H9 (cell line): ENCODE measurements at places on chromosomes 5 and 9.

GRCh38 chr9:105608721-105609598, 51.0 kb downstream of the FKTN start:
- no peak for DNase-seq

DNA sequence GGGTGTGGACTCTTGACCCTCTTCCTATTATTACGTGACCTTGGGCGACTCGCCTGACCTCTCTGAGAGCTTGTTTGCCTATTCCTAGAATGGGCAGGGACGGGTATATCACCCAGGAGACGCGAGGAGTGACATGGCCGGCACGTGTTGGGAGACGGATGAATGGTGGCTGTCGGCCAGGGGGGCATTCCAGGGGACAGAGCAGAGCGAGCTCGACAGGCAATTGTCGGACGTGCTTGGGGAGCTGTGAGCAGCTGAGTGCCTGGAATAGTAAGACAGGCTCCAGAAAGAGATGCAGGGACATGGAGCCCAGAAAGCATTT, 29.3 kb upstream of the UNC5A start:
- peak; percentile 20 for DNase-seq

GRCh38 chr5:67094476-67095300, 101.9 kb downstream of the CD180 start:
- DNase-seq: peak; percentile 61

DNA sequence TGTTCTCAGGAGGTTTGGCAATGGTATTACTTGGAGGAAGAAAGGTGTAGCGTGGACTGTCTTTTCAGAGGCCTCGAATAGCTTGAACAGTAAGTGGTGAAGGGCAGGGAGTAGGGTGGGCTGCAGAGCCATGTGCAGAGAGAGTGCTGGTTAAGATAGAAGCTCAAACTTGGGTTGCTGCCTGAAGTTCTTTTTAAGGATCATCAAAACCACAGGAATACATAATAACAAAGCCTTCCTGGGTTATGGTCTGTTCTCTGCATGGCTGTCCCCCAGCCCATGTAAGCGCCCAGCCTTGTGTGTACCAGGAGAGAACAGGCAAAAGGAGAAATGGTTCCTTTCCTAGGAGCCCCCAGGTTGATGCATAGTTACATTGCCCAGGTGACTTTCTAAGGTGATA, 43.9 kb downstream of the RCL1 start:
- DNase-seq: no peak

- DNase-seq: no peak
Observed at GRCh38 chr9:126927419-126927818, 12.8 kb downstream of the RALGPS1 start.

- DNase-seq: peak; percentile 64
Observed at GRCh38 chr5:138354926-138355378, 2.5 kb downstream of the KDM3B start.

DNA sequence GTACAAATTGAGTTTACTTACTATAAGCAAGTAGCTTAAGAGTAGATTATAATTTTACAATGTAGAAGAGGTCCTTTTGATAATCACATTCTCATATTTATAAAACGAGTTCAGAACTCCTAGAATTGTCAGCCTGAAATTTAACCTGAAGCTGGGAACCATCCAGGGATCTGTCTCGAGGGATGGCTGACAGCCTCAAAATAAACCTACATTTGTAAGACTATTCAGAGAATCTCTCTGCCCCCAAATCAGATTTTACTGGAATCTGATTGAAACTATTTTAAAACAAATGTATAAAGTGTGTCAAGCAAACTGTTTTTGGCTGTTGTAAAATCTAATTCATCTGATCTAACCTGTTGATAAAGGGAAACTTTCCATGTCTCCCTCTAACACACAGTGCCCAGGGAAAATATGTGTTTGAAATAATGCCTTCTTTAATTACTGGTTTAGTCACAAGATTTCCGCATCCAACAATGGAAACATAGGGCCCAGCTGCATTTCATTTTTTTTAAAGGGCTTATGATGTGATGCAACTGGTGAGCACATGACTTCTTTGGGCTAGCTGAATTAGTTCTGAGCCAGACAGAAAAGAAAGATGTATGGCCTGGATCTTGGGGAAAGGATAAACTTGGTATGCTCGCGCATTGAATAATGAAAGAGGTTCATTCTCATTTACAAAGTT, 30.3 kb downstream of the SLC25A46 start:
- no peak for DNase-seq

DNA sequence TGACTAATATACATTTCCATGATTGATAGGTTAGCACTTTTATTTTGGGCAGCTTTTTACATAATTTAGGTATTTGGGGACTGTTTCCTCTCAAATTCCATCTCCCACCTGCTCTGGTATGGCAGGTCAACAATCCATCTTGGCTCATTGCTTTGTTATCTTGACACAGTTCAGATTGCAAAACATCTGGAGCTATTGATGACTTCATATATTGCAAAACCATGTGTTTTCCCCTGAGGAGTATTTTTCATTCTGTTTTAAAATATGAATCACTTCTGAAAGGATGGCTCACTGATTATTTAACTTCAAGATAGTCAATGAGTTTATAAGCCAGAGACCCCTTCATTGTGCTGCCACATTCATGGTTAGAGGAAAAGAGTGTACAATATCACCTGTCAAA, 1206.0 kb upstream of the C9orf72 start:
- DNase-seq: no peak

DNA sequence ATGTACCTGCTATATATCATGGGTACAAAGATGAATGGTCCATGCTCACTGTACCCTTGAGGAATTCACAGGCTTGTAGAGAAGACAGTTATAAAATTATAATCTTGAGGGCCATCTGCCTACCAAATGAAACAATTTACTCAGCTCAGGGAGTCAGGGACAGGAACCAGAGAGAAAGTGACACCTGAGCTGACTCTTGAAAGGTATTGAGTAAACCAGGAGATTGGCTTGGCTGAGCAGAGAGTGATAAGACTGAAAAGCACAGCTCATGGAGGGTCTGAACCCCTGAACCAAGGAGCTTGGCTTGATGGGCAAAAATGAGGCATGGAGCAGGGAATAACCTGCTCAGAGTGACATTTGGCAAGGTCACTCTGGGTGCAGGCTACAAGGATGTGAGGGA, 147.3 kb downstream of the FAM114A2 start:
- DNase-seq: no peak

- peak; percentile 37 for DNase-seq
Observed at GRCh38 chr5:38532165-38532669, 24.2 kb downstream of the LIFR start.

- DNase-seq: no peak
Observed at GRCh38 chr5:158375531-158375930, 516.6 kb upstream of the CLINT1 start.

DNA sequence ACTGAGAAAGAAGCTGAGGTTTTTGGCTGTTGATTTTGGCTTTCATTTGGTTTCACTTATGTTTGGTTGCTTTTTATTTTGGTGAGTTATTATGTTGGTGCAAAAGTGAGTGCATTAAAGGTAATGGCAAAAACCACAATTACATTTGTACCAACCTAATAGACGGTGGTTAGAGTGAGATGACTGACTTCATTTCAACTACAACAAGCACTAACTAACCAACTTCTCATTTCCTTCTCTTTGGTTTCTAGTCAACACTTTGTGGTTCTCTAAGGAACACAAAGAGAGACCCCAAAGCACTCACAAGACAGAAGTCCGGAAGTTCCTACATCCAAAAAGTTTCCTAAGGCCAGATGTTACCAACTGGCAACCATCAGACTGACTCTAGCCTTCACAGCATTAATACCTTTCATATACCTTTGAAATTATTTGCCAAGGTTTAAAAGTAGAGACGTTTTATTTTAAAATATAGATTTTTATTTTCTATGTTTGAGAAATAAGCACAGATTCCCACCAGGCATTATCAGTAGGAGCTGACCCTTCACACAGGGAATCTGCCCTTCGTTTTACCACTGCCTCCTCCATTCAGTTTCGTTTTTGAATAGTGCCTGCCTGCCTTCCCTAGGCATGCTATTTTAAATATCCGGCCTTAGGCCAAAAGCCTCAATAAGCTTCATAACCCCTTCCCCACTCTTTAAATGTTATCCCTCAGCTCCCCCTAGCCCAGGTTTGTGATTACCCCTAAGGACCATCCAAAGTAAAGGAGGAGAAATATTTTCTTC, 301.1 kb upstream of the PTGER4 start:
- DNase-seq: no peak

- no peak for DNase-seq
Observed at GRCh38 chr5:162410365-162410764, 342.8 kb downstream of the GABRG2 start.

- DNase-seq: no peak
Observed at GRCh38 chr5:155689406-155689805, 637.6 kb upstream of the SGCD start.

- no peak for DNase-seq
Observed at GRCh38 chr5:149543361-149544027, 7.7 kb downstream of the CSNK1A1 start.

DNA sequence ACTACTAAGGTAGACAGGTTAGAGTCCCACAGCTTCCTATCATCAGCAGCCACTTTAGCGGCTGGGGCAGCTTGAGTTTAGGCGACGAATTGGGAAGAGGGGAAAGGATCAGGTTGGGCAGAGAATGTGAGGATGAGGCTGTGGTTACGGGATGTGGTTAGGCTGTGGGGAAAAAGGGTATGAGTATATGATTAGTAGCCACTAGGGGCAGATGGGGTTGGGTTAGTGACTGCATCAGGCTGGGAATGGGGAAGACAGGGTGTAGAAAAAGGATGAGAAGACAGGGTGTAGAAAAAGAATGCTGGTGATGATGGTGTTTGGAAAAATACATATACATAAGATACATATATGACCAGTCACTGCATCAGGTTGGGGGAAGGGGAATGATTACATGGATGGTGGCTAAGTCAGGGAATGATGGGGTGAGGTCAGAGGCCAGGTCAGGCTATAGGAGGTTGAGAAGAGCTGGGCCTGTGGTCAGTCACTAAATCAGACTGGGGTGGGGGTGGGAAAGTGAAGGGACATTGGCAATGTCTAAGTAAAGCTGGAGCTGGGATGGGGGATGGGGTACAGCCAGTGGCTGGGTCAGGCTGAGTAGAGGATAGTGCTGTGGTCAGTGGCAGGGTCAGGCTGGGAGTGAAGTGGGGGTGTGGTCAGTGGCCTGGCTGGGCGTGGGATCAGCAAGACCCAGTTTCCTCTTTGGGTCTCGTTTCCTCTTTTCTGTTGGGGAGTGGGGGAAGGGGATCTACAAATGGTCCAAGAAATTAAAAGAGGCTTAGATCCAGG, 2.1 kb downstream of the TLN1 start:
- peak; percentile 56 for DNase-seq

GRCh38 chr9:128251732-128252100, 24.1 kb downstream of the GOLGA2 start:
- DNase-seq: no peak

- peak; percentile 69 for DNase-seq
Observed at GRCh38 chr5:129459777-129460671, at the start of gene ADAMTS19. Gene ADAMTS19 (plus strand): TSS chr5:129460298. CDS start chr5:129460392, 94 bp downstream.
